ENCODE measurements at places on chromosomes 2 and 18.

GRCh38 chr2:160570376-160570775 is 76.8 kb upstream of the RBMS1 start:
- DNase-seq: no peak

DNA sequence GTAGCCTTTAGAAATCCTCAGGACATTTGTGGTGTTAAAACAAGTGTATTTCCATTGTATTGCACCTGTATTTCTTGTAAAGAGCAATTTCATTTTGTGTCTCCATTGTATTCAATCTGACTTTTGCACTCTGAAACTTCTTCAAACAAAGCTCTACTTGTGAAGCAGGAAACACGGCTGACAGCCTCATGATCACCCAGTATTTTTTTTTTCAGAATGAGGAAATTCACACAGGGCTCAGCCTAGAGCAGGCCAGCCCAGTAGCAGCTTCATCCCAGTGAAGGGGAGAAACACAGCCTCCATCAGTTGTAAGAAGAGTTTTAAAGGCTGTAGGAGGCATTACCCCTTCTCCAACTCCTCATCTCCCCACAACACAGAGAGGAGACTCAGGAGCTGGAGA is 175.9 kb upstream of the KLHL29 start:
- DNase-seq: no peak

DNA sequence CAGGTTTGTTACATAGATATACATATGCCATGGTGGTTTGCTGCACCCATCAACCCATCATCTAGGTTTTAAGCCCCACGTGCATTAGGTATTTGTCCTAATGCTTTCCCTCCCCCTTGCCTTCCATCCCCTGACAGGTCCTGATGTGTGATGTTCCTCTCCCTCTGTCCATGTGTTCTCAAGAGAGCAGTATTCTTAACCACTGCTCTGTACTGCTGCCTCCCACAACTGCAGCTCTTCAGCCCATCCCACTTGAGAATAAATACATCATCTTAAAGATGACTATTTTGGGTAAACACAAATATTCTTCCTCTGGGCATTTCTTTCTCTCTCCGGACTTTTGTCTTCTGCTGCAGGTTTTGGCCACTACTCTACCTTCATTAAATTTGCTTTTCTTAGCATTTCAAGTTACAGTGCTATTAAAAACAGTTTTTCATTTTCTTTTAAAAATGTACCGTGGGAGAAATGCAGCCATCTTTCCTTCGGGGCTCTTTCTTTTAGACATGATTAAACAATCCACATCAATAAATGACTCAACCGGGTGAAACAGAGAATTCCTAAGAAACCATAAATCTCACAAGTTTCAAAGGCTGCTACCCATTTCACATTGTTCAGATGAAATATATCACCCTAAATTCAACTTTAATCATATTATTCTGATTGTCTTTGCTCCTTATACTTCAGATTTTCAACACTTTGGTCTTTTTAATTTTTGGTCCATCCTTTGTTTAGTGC is 323.4 kb downstream of the GALNT13 start:
- DNase-seq: peak; percentile 56

DNA sequence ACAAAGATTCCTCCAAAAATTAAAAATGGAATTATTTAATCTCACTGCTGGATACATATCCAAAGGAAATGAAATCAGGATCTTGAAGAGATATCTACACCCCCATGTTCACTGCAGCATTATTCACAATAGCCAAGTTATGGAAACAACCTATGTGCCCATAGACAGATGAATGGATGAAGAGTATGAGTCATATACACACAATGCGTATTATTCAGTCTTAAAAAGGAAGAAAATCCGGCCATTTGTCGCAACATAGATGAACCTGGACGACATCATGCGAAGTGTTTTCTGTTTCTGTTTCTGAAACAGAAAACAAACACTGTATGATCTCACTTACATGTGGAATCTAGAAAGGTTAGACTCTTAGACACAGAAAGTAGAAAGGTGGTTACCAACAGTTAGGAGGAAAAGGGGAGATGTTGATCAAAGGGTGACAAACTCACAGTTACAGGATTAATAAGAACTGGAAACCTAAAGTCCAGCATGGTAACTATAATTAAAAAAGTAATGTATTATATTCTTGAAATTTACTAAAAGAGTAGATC is 87.8 kb upstream of the ERBB4 start:
- DNase-seq: peak; percentile 2

DNA sequence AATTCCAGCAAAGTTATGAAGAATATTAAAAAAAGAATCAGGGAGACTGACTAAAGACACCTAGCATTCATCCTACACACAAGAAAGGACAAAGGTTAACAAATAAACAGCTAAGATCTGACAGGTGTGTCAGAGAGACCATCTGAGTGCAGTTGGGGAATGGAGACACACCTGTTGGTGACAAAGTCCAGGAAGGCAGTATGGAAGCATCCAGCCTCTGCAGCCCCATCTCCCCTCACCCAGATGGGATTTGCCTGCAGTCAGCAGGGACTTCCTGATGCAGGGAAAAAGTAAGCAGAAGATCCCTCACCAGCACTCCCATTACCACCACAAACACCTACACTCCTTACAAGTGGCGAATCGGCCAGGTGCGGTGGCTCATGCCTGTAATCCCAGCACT is 37.9 kb downstream of the USP34 start:
- DNase-seq: no peak

DNA sequence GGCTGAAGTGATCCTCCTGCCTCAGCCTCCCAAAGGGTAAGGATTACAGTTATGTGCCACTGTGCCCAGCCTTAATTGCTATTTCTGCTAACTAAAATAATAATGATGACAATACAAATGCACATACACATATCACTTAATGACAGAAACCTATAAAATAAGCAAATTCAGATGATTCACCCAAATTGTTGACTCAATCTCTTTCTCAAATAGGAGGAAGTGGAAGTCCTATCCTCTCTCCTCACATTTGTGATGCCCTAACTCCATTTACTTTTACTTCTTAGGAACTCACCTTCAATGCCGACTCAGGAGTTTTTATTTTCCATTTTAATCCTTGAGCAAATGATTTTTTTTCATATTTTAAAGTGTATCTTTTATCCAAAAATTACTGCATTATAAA is 24.5 kb upstream of the RAPH1 start:
- no peak for DNase-seq

GRCh38 chr2:19349911-19350677 is 8.3 kb downstream of the OSR1 start:
- no peak for DNase-seq

DNA sequence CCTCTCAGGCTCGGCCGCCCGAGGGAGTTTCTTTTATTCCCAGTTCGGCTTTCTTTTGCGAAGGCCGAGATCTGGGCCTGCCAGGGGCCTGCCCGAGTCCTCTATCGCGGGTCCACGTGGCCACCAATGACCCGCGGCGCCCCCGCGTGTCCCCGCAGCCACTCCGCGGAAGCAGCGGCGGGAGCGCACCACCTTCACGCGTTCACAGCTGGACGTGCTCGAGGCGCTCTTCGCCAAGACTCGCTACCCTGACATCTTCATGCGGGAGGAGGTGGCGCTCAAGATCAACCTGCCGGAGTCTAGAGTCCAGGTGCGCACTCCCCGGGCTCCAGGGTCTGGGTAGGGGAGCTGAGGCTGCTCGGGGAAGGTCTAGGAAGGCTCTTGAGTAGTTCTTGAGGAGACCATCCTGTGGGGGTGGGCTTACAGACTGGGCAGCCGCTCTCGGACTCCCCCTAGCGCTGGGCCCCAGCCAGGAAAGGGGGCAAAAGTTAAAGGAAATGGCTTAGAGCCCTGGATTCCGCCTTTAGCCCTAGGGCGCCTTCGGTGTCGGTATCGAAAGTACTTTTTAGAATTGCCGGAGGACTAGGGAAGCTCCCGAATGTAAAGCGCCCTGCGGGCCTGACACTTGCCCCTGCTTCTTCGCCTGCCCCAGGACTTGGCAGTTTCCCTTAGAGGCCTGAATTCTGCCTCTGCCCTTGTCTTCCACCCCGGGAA is 3.4 kb downstream of the OTX1 start:
- DNase-seq: no peak

DNA sequence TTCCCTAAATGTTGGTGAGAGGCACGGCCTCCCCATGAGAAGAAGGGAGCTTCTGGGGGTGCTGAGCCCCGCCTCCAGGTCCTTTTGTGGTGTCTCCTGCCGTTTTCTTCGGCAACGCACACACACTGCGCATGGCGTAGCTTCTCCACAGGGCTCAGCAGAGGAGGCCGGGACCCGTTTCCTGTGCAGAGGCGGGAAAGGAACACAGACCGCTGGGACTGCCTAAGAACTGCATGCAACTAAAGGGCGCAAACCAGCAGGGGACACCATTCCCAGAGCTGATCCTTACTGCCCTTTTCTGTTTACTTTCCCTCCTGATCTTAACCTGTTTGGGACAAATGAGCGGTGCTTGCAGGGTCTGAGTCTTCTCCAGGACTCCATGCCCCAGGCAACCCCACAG is 90.3 kb upstream of the CAPN13 start:
- DNase-seq: no peak

- peak; percentile 86 for DNase-seq
Observed at GRCh38 chr2:229586012-229586411, 128.3 kb downstream of the DNER start.

DNA sequence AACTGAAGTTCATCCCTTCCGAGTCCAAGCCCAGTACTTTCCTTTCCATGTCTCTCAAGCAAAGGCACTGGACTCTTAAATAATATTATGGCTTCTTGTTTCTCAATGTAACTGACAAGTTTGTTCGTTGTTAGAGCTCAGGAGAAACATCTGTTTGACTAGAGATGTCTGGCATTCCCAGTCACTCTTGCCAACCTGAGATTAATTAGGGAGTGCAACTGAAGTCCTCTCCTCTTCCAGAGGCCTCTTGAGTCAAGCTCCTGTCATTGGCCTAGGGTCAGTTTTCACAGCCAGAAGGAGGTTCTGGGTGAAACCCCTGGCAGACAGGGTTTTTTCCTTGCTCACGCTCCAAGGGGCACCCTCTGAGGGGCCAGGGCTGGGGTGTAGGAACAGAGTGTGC is 196.1 kb downstream of the AGPS start:
- peak; percentile 14 for DNase-seq

- DNase-seq: no peak
Observed at GRCh38 chr2:149062531-149062930, 24.0 kb downstream of the LYPD6B start.

DNA sequence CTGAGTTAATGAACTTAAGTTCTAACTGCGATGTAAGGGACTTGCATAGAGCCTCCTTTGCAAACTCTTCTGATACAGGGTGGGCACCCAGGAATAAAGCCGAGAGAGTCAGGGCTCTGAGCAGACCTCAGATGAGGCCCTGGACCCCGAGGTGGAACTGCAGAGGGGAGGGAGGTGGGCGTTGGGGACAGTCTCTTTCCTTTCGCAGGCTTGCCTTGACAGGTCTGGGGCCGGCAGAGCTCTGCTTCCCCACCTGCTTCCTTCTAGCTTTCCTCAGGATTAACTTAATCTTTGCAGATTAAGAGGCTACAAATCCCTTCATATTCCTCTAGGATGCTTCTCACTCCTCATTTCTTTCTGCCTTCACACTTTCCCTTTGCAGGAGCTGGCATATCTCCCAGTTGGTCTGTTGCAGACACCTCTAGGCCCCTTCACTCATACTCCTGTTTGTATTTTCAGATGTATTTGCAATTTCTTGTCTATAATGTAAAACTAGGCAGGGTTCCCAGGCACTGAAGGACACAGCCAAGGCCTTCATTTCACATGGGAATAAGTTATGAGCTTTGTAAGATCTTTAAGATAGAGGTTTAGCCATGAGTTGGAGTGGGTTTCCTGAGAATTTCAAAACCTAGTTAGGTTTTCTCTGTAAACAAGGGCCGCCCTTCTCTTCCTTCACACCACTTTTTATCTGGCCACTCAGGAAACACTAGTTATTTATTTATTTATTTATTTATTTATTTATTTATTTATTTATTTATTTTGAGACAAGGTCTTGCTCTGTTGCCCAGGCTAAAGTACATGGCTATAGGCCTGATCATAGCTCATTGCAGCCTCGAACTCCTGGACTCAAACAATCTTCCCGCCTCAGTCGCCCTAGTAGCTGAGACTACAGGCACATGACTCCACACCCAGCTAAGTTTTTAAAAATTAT is 70.9 kb downstream of the MTCL1 start:
- DNase-seq: no peak

- DNase-seq: no peak
Observed at GRCh38 chr2:8458503-8459459, 223.1 kb upstream of the ID2 start.

- DNase-seq: no peak
Observed at GRCh38 chr2:173690349-173690748, 274.8 kb downstream of the SP3 start.

GRCh38 chr2:166563894-166564293 is 69.8 kb upstream of the SCN7A start:
- DNase-seq: peak; percentile 19

DNA sequence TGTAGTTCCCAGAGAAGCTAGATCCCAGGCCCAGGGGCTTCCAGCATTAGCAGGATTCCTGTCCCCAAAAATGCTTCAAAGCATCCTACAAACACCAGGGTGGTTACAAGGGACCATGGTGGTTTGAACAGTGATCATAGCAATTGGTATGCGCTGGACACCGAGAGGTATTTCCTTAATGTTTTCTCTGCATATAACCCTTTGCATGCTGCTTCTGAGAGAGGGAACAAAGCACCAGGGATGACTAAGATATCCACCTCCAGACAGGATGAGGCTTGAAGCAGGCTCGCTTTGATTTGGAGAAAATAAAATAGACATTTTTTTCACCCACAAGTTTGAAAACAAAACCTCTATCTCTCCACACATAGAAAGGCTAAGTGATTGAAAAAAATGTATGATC is 50.5 kb upstream of the TSPYL6 start:
- no peak for DNase-seq

DNA sequence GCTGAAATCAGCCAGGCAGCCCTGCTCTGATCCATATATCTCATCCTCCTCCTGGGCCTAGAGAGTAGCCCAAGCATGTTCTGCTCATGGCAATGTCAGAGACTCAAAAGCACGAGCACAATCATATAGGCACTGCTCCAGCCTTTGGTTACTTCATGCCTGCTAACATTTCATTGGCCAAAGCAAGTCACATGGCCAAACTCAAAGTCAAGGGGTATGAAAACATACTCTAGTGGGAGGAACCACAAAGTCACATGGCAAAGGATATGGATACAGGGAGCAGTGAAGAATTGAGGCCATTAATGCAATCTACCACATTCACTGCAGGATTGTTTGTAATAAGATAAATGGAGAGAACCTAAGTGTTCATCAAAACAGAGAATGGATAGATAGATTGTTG is 87.8 kb upstream of the SPATS2L start:
- no peak for DNase-seq

GRCh38 chr2:144456680-144457079 is 63.2 kb downstream of the ZEB2 start:
- peak; percentile 97 for DNase-seq

DNA sequence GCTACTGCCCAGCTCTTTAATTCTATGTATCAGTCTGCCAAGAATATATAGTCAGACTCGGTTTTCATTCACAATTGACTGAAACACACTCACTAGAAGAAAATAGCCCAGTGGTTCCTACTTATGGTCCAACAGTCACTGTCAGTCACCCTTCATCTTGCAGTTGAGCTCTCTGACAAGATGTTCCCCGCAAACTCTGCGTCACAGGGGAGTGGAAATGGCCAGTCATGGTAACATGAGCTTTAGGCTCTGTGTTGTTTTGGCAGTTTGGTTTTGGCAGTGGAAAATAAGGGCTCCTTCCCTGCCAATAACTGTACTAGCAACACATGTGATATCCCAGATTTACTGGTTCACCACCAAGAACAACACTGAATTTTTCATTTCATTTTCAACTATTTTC is 122.5 kb downstream of the PRPF40A start:
- peak; percentile 98 for DNase-seq

All from fibroblast of mammary gland (primary cell).